ENCODE measurements at places on chromosomes 11 and 22.
A peak's percentile ranks its signal among the peaks of the same experiment; 100 is the strongest.

- no peak for DNase-seq
Observed at GRCh38 chr11:65478388-65479183, 20.3 kb upstream of the MALAT1 start.

GRCh38 chr11:99019696-99020095, 1.1 kb upstream of the CNTN5 start:
- DNase-seq, result no peak

DNA sequence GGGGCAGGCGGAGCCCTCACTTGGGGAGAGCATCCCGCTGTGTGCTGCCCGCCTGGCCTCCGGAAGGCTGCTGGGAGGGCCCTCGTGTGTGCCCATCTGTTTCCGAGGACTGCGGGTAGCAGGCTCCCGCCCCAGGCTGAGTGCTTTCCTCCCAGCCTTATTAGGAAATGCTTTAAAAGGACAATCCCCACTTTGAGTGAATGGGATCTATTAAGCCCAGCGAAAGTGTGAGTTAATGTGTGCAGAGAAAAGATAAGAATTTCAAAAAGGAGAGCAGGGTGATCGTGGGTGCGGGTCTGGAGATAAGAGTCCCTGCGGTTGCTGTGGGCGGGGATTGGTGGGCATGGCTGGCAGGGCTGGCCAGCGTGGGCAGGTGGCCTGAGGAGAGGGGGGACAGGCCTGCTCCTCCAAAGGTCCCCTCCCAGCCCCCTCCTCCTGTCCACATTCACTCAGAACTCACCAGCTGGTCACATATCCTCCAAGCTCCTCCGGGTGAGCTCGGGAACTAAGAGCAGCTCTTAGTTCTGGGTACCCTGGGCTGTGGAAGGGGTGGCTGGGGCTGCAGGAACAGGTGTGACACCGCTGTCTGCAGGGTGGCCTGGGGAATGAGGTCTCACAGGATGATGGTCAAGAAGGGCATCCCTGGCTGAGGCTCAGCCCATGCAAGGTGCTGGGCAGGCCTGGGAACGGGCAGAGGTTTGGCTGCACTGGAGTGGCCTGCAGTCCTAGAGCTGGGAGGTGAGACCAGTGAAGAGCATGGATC, 1260.3 kb downstream of the BRD1 start:
- no peak for DNase-seq

- no peak for DNase-seq
Observed at GRCh38 chr22:27157666-27158370, 500.4 kb downstream of the MIAT start.

- DNase-seq, result no peak
Observed at GRCh38 chr22:27794226-27794625, 7.3 kb downstream of the MN1 start.

GRCh38 chr22:41539146-41540005, 4.9 kb downstream of the POLR3H start:
- DNase-seq, result no peak

- peak; percentile 2 for DNase-seq
Observed at GRCh38 chr11:2781408-2782274, 81.8 kb upstream of the KCNQ1OT1 start.

GRCh38 chr22:49963647-49964026, 3.1 kb downstream of the PIM3 start:
- peak; percentile 14 for DNase-seq

GRCh38 chr11:62705413-62705812, 1.8 kb downstream of the BSCL2 start:
- DNase-seq, result no peak

DNA sequence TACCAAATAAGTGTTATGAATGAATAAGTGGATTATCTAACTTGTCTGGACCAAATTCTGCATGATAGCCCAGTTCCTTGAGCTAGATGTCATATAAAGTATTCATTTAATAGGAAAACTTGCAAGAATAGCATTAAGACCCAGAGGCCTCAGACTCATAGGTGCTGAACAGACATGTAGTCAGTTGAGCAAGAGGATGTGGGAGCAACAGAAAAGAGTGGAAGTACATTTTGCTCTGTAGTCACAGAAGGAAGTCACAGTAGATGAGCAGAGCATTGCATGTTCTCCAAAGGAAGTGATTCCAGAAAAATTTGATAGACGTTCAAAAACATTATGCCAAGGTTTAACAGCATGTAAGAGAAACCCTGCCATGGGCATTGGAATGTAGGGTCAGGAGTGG, 9.5 kb downstream of the HOATZ start:
- no peak for DNase-seq

GRCh38 chr11:72294616-72295395, 50.8 kb upstream of the PHOX2A start:
- no peak for DNase-seq
